ENCODE measurements at places on chromosomes 11 and 22. TPM values are rescaled to one million over a fixed set of nuclear protein-coding genes. Genes with fewer than 3 reads are reported as not detected.

The LMO2 gene
- 10.3 TPM for total RNA-seq

The IFTAP gene
- 18.6 TPM for total RNA-seq

The HMOX1 gene
- 70.3 TPM for total RNA-seq

The TCN2 gene
- 34.8 TPM for total RNA-seq

The SELENOM gene
- 390 TPM for total RNA-seq

The KCNJ5 gene
- total RNA-seq: not detected

The ZNRF3 gene
- 5.2 TPM for total RNA-seq

The CCDC179 gene
- not detected for total RNA-seq

The GAL3ST1 gene
- total RNA-seq: not detected

The P2RY6 gene
- not detected for total RNA-seq

The MN1 gene
- 29.5 TPM for total RNA-seq

The MICAL3 gene
- 10.3 TPM for total RNA-seq

The THY1 gene
- total RNA-seq: 46.6 TPM

The MCHR1 gene
- total RNA-seq: 0.72 TPM

The SLC22A25 gene
- total RNA-seq: not detected

The RAB3IL1 gene
- total RNA-seq: 3.9 TPM

The TYMP gene
- 51.1 TPM for total RNA-seq

The TRIM34 gene
- 6.0 TPM for total RNA-seq

The PDE2A gene
- total RNA-seq: 4.4 TPM

The MAP4K2 gene
- 13.3 TPM for total RNA-seq
